ENCODE measurements at places on chromosomes 3 and 15.

GRCh38 chr15:64897345-64897985, 14.2 kb upstream of the ANKDD1A start:
- DNase-seq, result no peak

- DNase-seq, result no peak
These were observed 13.8 kb downstream of the GRAMD2A start for GRCh38 chr15:72183781-72184164.

DNA sequence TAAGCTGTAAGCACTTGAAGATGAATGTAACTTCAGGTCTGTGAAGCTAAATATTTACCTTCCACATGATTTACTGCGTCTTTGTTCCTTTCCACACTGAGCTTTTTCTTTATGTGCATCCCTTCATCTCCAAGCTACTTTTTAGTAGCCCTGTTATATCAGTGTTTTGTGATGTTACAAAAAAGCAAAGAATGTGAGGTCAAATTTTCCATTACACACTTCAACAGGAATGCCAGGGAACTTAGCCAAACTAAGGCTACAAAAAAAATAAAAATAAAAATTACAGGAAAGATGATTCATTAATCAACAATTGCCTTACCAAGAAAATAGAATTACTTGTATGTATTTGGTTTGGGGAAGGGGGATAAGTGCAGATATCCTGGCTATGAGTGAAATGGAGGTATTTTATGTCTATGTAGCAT, 73.0 kb downstream of the FILIP1L start:
- DNase-seq, result no peak

DNA sequence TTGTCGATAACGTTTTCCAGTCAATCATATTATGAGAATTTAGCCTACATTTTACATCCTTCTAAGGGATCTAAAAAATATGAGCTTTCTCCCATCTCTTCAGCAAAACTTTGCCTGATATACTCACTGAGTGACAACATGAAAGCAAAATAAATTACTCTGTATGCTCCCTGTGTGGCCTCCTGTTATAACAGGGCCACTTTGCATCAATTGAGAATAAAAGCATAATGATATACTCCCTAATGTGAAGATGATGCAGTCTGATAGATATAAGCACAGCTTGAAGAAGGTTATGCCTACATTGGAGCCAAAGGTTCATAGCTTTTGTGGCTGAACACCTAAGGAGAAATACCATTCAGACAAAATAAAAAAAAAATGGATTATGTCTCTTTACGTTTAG, 561.3 kb upstream of the ZNF717 start:
- DNase-seq, result no peak

DNA sequence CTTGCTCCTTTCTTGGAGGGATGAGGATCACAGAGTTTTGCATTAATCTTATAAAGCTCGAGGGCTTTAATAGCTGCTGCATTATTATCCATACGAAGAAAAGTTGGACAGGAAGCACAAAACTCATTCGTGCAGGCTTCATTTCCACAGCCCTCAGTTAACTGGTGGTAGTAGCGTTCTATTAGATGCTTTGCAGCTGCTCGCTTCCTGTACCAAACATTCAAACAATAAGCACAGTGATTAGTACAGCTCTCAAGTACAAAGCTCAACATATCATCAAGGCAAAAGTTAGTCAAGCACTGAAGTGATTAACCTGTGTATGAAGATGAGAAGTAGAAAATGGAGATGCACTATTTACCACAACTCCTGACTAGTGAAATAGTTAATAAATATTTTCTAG, 63.3 kb downstream of the UBE3A start:
- DNase-seq, result no peak

DNA sequence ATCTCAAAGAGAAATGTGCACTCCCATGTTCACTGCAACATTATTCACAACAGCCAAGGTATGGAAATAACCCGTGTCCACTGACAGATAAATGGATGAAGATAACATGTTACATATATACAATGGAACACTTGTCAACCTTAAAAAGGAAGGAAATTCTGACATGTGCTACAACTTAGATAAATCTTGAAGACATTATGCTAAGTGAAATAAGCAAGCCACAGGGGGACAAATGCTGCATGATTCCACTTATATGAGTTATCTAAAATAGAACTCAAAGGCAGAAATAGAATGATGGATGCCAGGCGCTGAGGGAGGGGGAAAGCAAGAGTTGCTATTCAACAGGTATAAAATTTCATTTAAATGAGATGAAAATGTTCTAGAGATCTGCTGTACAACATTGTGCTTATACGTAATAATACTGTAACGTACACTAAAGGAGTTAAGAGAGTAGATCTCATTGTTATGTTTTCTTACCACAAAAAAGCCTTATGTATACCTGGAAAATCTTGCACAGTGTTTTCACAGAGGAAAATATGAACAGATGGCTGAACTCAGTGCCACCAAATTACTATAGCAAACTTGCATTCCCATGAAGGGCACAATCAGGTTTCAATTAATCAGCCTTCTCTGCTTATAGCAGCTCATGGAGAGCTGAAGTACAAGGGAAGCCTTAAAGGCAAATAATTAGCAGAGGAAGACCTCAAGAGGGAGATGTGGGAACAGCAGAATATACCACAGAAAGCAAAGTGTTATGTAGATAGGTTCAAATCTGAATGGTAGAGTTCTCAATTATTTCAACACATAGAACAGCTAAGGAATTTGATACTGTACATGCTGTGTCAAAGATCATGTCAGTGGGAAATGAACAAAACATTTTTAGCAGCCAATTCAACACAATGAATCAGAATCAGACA, 8.1 kb upstream of the VPS39 start:
- DNase-seq, result no peak

GRCh38 chr3:139797724-139798343, 120.1 kb upstream of the NMNAT3 start:
- DNase-seq, result no peak

- DNase-seq, result no peak
These were observed 250.1 kb upstream of the HES1 start for GRCh38 chr3:193885832-193886231.

DNA sequence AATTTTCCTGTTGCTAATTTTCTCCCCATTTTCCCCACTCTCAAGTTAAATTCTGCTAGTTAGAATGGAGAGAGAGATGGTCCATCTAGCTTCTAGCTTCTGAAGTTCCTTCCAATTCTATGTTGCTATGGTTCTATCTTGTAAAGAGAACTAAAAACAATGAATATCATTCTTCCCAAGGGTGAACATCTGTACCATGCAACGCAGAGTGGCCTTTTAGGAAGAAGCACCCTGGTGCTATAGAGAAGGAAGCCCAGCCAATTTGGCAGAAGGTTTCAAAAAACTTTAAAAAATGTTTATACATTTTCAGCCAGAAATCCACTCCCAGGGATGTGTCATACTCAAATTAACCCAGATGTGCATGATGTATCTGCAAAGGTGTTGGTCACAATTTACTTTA, 149.1 kb downstream of the SEMA6D start:
- DNase-seq, result no peak

- DNase-seq, result no peak
These were observed at the start of gene INSYN1 for GRCh38 chr15:73753250-73754130. Gene INSYN1, minus strand, starts transcription at chr15:73753351. Its CDS starts 2,221 bp downstream, at chr15:73751130.

DNA sequence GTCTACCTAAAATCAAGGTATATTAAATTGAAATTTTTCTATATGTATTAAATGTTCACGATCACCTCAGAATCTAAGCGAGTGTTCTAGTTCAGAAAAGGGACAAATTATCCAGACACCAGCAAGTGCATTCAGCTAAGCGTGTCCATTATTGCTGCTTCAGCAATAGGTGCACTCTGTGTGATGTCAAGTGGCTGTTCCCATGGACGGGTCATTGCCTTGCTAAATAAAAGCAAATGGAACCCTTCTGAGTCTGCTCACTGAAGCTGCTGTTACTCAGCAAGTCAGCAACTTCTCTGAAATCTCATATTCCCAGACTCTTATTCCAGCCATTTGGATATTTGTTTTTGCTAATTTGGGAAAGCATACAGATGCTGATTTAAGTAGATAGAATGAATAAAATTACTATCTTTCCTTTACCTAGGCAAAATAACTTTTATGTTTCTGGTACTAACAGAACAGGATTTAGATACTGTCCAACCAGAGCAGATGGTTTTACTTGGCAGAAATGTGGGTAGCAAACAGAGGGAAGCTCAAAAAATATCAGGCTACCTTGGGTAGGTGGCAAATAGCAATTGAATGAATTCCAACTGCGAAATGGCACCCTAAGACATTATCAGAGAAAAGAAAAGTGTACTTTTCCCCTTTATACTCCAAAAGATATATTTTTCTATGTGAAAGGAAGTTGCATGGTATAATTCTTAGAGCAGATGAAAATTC, 407.0 kb downstream of the GAP43 start:
- DNase-seq, result no peak

- DNase-seq, result no peak
These were observed 1.9 kb downstream of the C3orf22 start for GRCh38 chr3:126556637-126557414.

GRCh38 chr15:43519196-43519595, 1.8 kb downstream of the MAP1A start:
- no peak for DNase-seq

- peak; percentile 19 for DNase-seq
These were observed at the start of gene ENTPD3 for GRCh38 chr3:40387001-40387894. Gene ENTPD3, plus strand, starts transcription at chr3:40387184. Its CDS starts 874 bp downstream, at chr3:40388058.

- no peak for DNase-seq
These were observed 698.5 kb downstream of the OTOL1 start for GRCh38 chr3:162195147-162195546.

- DNase-seq, result no peak
These were observed 139.6 kb downstream of the IL20RB start for GRCh38 chr3:137097386-137097785.

- no peak for DNase-seq
These were observed 76.6 kb downstream of the ARHGEF26 start for GRCh38 chr3:154197751-154198150.

DNA sequence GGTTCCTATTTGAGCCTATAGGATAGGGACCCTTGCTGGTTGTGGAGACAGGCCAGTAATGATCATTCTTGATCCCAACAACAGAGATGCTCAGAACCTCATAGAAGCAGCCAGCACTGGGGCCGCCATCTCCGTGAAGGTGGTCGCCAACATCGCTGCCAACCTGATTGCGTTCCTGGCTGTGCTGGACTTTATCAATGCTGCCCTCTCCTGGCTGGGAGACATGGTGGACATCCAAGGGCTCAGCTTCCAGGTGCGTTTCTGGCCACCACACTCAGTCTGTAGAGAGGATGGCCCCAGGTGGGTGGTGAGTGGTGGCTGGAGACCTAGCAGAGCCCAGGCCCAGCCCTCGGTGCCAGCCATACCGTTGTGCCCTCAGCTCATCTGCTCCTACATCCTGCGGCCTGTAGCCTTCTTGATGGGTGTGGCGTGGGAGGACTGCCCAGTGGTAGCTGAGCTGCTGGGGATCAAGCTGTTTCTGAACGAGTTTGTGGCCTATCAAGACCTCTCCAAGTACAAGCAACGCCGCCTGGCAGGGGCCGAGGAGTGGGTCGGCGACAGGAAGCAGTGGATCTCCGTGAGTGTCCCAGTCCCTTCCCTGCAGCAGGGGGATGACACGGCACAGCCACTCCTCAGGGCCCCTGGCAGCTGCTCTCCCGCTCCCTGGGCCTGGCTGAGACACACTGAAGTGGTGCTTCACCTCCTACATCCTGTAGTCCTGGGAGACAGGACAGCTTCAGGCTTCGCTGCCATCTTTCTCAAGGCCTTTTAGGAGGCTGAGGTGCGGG, 46.5 kb upstream of the PDE8A start:
- no peak for DNase-seq

- no peak for DNase-seq
These were observed 27.1 kb upstream of the LACTB start for GRCh38 chr15:63094495-63094931.

DNA sequence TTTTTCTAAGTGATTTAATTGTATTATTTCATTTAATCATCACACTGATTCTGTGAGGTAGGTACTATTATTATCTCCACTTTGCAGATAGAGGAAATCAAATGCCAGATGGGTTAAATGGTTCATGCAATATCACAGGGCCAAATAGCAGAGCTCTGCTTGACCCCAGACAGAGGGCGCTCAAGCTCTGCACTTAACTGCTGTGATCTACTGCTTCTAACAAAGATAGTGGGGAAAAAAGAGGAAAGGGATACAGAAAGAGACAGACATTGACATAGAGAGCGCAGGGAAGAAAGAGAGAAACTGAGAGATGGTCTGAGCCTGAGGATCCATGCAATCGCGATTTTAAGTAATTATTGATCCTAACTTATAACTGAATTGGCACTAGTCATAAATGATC, 279.1 kb upstream of the THRB start:
- DNase-seq, result no peak

GRCh38 chr15:35111861-35112260, 26.8 kb upstream of the NANOGP8 start:
- no peak for DNase-seq

GRCh38 chr15:99681990-99682389, 51.2 kb downstream of the LYSMD4 start:
- no peak for DNase-seq

GRCh38 chr3:108171106-108171505, 51.1 kb downstream of the IFT57 start:
- no peak for DNase-seq

GRCh38 chr3:183524476-183524875, 31.0 kb downstream of the KLHL6 start:
- no peak for DNase-seq

GRCh38 chr15:73700041-73700842, 16.1 kb downstream of the CD276 start:
- peak; percentile 71 for DNase-seq

GRCh38 chr15:64072812-64073211, 20.8 kb downstream of the CIAO2A start:
- DNase-seq, result no peak
